ENCODE measurements at places on chromosomes 5 and 9.

GRCh38 chr9:116476935-116477381, 210.1 kb upstream of the TRIM32 start:
- no peak for DNase-seq

DNA sequence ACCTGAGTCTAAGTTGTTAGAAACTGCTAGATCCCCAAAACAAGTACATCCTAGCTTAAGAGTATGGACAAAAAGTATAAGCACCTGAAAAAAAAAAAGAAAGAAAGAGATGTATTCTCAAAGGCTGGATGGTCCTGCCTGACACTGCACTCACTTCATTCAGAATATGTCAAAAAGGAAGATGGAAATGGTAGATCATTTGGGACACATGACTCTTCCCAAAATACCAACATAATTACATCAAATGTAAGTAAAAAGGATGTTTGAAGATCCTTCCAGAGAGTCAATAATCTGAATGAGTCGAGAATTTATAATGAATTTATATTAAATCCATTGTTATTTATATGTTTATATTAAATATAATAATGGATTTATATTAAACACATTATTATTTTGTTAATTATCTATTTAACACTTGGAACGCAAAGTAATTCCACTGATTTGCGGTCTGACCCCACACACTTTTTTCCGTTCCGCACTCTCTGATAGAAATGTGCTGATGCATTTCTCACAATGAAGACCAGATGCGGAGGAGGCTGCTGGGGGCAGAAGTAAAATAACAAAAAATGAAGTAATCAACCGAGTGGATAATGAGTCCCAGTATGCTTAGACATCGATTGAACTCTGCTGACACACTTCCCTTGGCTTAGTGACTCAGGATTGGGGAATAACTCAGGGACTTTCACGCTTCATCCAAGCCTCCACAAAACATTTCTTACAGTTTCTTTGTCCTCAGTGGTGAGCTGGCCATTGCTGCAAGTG, 201.2 kb downstream of the ADAMTS12 start:
- DNase-seq = no peak

- no peak for DNase-seq
Observed at GRCh38 chr9:29659736-29660135, 2086.5 kb upstream of the C9orf72 start.

- no peak for DNase-seq
Observed at GRCh38 chr9:91071184-91071990, 269.8 kb downstream of the SYK start.

- no peak for DNase-seq
Observed at GRCh38 chr5:170470808-170471404, 32.9 kb upstream of the KCNIP1 start.

Measured in NCI-H526 (cell line).